ENCODE measurements at places on chromosomes 2 and 18.
A peak's percentile ranks its signal among the peaks of the same experiment; 100 is the strongest.

- DNase-seq, result no peak
These were observed 201.8 kb upstream of the FN1 start for GRCh38 chr2:215637651-215638050.

DNA sequence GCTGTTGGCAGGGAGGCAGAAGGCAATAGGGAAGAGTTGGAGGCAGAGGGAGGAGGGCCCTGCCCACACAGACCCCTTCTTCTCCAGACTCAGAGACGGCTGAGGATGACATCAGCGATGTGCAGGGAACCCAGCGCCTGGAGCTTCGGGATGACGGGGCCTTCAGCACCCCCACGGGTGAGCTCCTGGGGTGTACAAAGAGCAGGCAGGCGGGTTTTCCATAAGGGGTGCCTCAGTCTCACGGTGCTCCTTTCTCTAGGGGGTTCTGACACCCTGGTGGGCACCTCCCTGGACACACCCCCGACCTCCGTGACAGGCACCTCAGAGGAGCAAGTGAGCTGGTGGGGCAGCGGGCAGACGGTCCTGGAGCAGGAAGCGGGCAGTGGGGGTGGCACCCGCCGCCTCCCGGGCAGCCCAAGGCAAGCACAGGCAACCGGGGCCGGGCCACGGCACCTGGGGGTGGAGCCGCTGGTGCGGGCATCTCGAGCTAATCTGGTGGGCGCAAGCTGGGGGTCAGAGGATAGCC, 10.0 kb downstream of the SPEG start:
- no peak for DNase-seq

DNA sequence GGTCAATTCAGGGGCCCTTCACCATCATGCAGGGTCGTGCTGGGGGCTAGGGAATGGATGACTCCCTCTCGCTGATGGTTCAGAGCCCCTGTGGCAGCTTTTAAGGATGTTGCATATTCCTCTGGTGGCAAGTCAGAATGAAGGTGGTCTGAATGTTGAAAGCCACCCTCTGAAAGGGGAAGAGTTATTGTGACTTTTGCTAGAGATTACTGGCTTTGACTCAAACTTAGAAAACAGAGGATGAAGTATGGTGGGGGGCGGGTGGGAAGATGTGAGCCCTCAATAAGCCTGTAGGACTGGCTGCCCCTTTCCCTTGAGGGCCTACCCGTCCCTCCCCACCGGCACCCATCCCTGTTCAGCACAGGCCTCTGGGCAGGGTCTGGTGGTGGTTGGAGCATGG, 23.2 kb downstream of the MC2R start:
- DNase-seq, result no peak

GRCh38 chr2:138373993-138374408, 127.6 kb upstream of the SPOPL start:
- DNase-seq, result peak; percentile 3

- DNase-seq, result no peak
These were observed 683.6 kb downstream of the CNTNAP5 start for GRCh38 chr2:124708661-124709060.

DNA sequence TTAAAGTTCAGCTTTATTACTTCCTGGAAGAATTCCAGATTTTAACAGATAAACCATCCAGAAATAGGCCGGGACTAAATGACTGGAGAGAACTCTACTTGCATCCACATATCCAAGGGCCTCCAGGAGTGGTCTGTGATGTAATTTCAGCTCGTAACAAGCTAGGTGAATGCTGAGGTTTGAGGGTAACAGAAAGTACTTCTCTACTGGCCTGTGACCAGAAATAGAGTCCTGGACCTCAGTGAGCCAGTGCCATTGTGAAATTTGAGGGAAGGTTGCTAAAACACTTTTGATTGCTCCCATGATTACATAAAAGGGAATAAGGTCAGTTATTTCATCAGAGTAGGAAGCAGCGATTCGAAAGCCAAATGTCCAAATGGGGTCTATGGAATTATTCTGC, 158.1 kb downstream of the DOCK10 start:
- no peak for DNase-seq

DNA sequence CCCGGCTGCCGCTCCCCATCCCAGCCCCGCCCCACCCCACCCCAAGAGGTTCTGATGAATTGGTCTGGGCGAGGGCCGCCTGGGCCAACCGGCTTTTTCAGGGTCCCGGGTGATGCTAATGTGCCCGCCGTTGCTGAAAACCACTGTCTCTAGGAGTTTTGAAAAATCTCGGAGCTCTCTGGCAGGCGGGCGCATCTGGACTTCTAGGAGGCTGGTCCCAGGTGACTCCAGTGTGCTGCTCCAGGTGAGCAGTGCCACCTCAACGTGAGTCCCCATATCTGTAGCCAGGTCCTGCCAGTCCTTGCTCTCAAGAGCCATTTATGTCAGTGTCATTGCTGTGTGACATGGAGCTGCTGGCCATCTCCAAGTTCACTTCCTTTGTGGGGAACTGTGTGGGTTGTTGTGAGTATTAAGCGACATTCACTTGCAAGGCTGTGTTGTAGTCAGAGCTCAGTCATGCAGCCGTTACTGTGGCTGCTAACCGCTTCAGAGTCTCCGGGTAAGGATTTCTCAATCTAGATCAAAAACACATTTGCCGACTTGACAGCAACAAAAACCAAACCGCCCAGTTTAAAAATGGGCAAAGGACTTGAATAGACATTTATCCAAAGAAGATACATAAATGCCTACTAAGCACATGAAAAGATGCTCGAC, at the start of gene RFX8:
Gene RFX8 (minus strand): TSS at position 382 of the 654 bp plus-strand sequence. CDS start 8,264 bp downstream, outside the sequence.
- DNase-seq, result no peak

Measured in NCI-H1930 (cell line).